ENCODE measurements at places on chromosomes 3 and 15.

DNA sequence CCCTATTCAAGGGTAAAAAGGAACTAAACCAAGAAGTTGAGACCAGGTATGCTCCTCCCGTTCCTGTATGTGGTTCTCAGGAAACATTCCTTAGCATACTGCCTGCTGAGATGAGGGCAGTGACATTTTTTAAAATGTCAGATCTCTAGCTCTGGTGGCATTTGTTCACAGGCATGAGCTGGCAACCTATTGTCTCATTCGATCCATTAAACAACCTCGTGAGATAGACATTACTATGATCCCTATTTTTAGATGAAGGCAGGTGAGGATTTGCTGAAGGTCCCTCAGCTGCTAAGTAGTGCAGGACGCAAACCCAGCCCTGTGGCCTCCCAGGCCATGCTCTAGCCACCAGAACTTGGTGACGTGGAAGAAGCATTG lies 74.9 kb downstream of the SIDT1 start:
- DNase-seq: no peak

GRCh38 chr15:55221090-55222011 lies 24.6 kb upstream of the RSL24D1 start:
- DNase-seq: peak; percentile 93

- no peak for DNase-seq
Measured at GRCh38 chr3:75978686-75979085, 193.3 kb upstream of the ZNF717 start.

GRCh38 chr3:15387735-15388134 lies 39.6 kb downstream of the METTL6 start:
- DNase-seq: no peak

DNA sequence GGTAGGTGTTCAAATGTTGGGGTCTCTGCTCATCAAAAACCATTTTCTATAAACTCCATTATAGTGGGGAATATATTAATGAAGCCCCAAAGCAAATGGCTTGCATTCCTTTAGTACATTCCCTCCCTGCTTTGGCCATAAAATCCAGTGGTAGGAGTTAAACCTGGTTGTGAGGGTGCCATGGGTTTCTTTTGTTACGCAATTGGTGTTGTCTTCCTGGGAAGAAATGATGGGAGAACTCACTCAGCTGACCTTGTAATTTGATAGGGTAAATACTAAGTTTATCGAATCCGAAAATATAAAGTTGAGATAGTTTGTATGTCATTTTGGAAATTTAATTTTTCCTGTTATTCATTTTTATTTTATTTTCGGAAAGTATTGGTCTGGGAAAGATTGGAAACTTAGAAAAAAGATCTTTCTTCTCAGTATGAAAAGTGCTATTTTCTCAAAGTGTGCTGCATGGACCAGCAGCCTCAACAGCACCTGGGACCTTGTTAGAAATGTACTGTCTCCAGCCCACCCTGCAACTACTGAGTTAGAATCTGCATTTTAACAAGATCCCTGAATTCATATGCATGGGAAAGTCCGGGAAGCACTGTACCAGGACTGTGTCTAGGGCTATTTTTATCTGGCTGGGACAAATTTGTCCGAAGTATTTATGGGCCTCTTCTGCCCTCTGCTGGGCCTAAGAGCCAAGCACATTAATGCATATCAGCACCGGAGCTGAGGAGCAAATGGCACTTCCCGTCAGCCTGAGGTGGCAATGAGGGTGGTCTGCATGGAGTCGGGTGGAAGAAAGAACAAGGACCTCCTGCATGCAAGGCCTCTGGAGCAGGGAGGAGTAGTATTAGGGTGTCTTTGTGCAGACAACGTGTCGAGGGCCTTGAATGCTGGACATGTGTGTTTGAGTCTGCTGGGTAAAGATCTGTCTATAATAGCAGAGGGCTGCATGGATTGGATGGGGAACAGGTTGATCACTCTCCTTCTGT lies 54.7 kb downstream of the FAM81A start:
- peak; percentile 81 for DNase-seq

All from EH (cell line).